Activated effector memory CD4-positive, alpha-beta T cell treated with Interleukin-2 at 50 U/mL for 16 hours (primary cell): ENCODE measurements at places on chromosomes 4 and X.

DNA sequence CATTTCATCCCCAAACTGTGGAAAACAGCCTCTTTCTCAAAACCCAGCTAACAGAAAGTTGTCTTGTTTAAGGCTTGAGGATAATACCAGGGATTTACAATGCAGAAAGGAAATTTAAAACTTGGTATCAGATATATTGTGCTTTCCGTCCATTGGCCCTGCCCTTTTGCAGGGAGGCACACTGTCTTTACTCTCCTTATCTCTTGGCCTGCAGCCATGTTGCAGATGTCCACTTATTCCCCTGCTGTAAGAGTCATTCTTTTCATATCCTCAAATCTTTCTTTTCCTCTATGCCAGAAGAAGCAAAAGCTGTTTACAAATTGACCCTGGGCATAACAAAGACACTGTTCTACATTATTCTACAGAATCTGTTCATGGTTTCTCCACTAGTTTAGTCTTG, 75.6 kb upstream of the DYNLT3 start:
- DNase-seq, result no peak

DNA sequence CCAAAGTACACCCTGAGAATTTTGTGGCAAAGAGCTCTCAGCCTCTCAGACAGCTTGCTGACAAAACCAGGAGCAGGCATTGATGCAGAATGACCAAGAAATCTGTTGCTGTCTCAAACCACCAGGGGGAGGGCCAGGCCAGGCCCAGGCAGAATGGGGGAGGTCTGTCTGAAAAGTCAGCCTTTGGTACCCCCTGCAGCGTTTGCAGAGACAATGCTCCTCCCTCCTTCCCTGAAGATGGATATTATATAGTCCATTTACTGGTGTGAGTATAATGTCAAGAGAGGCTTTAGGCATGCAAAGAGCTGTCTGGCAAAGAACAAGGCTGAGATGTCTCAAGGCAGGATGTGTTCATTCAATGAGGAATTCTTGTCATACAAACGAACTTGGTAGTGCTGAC, 52.9 kb upstream of the TRPC5OS start:
- no peak for DNase-seq

- DNase-seq, result no peak
These were observed 157.4 kb downstream of the GATB start for GRCh38 chr4:151603377-151603776.

DNA sequence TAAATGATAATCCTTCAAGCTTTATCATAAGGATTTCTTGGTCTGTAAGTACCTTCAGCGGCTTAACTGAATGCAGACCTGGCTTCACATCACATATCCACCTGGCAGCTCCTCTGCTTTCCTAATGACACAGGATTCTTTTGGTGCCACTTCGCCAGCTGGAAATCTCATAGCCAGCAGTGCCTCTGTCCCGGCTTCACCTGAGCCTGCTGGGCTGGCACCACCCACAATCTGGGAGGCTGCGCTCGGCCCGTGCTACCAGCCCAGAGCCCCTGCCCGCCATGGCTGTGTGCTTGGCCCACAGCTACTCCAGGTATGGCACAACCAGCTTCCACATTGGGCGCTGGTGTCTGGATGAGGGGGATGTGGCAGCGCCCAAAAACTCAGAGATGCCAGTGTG, 37.4 kb downstream of the SPRY1 start:
- DNase-seq, result no peak

- DNase-seq, result no peak
These were observed 34.1 kb upstream of the GUCY1B1 start for GRCh38 chr4:155724731-155725130.

DNA sequence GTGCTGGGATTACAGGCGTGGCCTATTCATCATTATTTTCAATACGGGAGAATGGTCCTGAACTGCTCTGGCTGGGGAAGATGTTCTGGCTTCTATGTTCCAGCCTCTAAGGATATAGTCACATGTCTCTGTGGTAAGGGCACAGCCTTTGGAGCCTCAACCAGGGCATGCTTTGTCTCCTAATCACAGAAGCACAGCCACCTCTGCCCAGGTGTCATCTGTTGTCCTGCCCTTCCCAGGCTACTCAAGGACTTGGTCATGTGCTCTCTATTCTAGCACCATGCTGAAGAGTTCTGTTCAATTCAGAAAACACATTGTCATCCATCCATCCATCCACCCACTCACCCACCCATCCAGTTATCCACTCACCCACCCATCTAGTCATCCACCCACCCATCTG, 29.5 kb downstream of the ASMTL start:
- DNase-seq, result no peak

DNA sequence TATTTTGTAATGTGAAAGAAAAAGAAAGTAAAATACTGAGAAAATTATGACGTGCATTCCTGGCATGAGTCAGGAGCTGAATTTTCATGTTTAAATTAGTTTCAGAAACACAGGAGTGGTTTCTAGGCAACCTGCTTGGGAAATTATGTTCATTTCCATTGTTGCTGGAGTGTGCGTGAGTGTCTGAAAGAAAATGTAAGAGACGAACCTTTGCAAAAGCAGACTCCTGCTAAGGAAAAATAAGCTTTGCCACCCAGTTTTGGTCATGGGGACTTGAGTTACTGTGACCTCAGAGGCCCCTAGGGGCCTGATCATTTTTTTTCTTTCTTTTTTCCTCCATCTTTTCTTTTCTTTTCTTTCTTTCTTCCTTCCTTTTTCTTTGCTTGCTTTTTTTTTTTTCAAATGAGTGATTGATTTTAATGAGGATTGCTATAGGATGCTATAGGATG, 18.8 kb upstream of the CHRNA9 start:
- no peak for DNase-seq

GRCh38 chr4:2870082-2870481, 26.4 kb downstream of the ADD1 start:
- no peak for DNase-seq

GRCh38 chr4:71184195-71184781, 154.5 kb upstream of the SLC4A4 start:
- DNase-seq, result no peak

DNA sequence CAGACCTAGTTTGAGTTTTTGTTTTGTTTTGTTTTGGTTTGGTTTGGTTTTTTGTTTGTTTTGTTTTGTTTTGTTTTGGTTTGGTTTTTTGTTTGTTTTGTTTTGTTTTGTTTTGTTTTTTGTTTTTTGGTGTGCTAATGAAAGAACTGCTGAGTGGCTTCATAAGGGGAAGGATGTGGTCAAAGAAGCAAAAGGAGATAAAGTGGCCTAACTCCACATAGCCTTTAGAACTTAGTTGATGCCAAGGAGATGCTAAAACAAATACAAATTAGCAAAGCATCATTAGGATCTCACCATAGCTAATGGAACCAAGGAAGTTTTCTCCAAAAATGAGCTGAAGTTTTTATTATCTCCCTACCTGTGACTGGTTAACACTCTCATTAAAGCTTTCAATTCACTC, 44.6 kb upstream of the TMEM164 start:
- no peak for DNase-seq

GRCh38 chr4:101334963-101335572, 12.3 kb downstream of the PPP3CA start:
- DNase-seq, result no peak

GRCh38 chr4:16588651-16589050, 309.8 kb downstream of the LDB2 start:
- no peak for DNase-seq

- no peak for DNase-seq
These were observed 205.4 kb downstream of the LDB2 start for GRCh38 chr4:16692961-16693506.

GRCh38 chrX:100381619-100382018, 28.5 kb downstream of the PCDH19 start:
- no peak for DNase-seq

DNA sequence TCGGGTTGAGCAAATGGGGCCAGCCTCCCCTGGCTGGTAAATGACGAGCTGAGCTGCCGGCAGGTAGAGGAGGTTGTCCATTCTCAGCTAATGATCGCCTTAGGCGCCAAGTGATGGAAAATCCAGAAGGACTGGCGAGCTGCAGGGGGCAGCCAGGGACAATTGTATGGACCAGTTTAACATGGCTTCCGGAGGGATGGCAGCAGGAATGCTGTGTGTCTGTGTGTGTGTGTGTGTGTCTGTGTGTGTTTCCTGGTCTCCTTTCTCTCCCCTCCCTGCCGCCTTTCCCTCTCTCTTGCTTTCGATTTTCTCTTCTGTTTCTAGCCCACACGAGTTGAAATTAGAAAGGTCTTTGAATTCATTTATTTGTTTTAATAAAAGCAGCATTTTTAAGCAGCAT, 45.2 kb upstream of the BCOR start:
- no peak for DNase-seq

- no peak for DNase-seq
These were observed 17.9 kb downstream of the SLC30A9 start for GRCh38 chr4:42008011-42008786.

DNA sequence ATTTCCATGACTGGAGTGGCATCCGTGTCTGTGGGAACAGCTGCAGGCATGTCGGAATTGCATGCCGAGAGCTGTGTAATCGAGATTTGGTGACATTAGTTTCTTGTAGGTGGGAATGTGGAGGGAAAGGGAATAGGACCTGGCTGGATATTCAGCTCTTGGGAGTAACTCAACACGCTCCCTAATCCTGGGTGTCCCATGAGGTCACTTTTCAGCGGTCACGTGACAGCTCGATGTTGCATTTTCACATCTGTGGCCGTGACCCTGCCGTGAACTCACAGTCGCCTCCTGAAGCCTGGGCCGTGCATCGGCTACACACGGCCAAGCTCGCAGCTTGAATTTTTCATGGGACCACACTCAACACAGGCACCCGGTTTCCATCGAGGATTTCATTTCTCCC, 25.8 kb upstream of the PSAPL1 start:
- no peak for DNase-seq

- no peak for DNase-seq
These were observed 119.8 kb upstream of the SLC34A2 start for GRCh38 chr4:25535701-25536473.

- no peak for DNase-seq
These were observed 274.3 kb upstream of the NR3C2 start for GRCh38 chr4:148716431-148717052.

DNA sequence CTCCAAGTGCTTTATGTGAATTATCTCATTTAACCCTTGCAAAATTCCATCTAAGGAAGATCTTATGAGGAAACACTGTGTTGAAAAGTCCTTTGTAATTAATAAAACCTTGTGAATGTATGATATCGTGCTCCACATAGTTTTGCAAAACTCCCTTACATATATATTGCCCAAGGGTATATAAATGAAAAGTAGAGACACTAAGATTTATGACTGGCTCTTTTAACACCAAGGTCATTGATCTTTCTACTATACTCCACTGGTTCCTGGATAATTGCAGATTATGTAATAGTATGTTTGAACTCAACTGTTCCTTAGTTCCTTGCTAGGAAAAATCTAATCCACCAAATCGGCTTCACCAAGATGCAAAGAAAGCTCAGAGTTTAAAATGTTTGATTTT, 48.0 kb upstream of the TMEM33 start:
- no peak for DNase-seq

DNA sequence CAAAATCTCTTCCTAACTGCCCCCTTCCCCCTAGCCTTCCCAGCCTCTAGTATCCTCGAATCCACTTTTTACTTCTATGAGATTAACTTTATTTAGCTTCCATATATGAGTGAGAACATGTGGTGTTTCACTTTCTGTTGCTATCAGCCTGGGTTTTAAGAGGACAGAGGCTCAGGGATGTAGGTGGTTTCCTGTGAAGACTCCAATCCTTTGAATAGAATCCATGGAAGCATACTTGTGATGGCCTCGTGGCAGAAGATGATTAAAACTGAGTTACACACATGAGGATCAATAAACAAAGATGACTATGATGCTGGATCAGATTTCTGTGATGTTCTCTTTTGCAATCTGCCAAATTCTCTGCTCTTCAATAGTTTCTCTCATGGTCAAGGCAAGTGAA, 29.8 kb downstream of the CD99L2 start:
- no peak for DNase-seq

DNA sequence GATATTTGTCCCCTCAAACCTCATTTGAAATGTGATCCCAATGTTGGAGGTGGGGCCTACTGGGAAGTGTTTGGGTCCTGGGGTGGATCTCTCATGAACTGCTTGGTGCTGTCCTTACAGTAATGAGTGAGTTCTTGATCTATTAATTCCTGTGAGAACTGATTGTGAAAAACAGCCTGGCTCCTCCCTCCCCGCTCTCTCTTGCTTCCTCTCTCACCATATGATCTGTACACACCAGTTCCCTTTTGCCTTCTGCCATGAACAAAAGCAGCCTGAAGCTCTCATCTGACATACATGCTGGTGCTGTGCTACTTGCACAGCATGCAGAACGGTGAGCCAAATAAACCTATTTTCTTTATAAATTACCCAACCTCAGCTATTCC, 11.2 kb upstream of the YIPF7 start:
- DNase-seq, result no peak

- no peak for DNase-seq
These were observed 347.7 kb downstream of the GABRG1 start for GRCh38 chr4:45776146-45776545.
